Heart left ventricle (tissue), 16 donors: ENCODE measurements at places on chromosomes 2 and 18. TPM values are rescaled to one million over a fixed set of nuclear protein-coding genes. Genes with fewer than 3 reads are reported as not detected.

The PDCD1 gene
- total RNA-seq: 1.3 TPM

DNA sequence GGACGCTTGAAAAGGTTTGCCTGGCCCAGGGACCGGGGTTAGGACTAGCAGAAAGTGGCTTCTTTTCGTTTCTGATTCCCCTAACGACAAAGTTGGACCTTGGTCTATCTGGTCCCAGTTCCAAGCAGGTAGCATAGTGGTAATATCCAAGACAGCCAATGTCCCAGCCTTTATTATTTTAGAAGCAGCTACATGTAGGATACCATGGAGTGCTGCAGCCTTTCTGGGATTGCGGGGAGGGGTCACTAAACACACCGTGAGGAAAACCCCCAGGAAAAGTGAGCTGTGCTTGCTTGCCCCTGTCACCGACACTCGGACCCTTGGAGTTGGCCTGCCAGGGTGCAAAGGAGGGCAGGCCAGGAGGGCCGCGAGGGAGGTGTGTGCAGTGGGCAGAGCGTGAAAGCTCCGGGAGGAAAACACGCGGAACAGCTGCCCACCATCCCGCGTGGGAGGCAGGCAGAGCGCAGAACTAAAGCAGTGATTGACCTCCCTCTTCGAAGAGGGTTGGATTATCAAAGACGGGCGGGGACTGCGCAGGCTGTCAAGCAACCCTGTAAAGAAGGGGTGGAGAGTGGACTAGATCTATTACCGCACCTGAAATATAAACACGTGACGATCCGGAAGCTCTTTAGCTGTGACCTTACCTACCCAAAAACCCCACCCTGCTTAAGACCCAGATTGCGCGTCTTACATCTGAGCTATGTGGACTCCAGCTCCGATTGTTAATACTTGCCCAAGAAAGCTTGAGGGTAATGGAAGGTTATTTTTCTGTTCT is 624 bp upstream of the MAP4K3 start:
- H3K4me3 ChIP-seq: peak overlapping the region; percentile 83
- peaks cover 22% of the 10 kb centered on the region for H3K4me1 ChIP-seq
- peak; percentile 67 for DNase-seq
- peak overlapping the region; percentile 94 for H3K27ac ChIP-seq

DNA sequence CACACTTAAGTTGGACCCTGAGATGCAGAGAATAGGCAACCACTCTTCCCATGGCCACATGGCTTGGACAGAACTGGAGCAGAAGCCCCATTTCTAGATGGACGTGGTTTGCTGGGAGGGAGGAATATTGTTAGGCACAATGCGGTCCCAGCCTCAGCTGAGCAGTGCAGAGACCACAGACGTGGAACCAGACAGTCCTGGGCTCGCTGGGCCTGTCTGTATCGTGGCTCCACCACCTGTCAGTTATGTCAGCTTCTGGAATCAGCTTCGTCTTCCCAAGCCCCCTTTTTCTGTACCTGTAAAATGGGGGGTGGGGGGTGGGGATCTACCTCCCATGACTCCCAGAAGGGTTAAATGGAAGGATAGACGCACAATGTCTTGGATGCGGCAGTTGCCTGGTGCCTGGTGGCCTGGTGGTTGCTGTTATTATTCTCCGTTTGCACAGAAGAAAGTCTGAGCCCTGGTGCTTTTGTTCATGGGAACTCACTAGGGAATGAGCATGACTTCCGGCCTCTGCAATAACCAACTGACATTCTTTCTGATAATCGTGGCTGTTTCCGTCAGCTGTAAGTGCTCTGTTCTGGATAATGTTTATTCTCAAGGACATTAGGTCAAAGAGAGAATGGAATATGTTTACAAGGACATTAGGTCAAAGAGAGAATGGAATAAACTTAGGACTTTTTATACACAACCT is 31.4 kb downstream of the COLEC11 start:
- no peak overlapping the region for H3K4me3 ChIP-seq
- H3K36me3 ChIP-seq: no peaks in the 10 kb centered on the region
- DNase-seq: no peak
- H3K4me1 ChIP-seq: peaks cover 15% of the 10 kb centered on the region
- H3K27ac ChIP-seq: peak overlapping the region; percentile 74
- no peaks in the 10 kb centered on the region for H3K27me3 ChIP-seq

- no peak overlapping the region for H3K4me3 ChIP-seq
- no peaks in the 10 kb centered on the region for H3K27me3 ChIP-seq
- H3K27ac ChIP-seq: no peak overlapping the region
- H3K4me1 ChIP-seq: no peaks in the 10 kb centered on the region
These were observed 191.6 kb downstream of the AGPS start for GRCh38 chr2:177584030-177584692.

DNA sequence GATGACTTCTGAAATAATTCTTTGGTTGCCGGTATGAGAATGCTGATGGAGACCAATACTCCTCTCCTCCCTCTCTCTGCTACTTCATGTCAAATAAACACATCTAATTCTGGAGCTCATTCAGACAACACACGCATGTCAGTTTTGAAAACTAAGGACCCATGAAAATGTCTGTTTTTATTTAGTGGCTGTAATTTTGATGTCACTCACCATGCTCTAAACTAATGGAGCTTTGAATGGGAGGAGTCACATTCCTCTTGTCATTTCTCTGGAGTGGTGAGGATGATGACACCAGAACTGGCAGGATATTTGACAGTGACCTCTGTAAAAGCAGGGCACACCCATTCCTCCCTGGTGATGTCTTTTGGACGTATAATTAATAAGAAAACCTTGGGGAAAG is 163.0 kb downstream of the PHLPP1 start:
- no peaks in the 10 kb centered on the region for H3K36me3 ChIP-seq
- no peak overlapping the region for H3K27ac ChIP-seq
- peaks cover 27% of the 10 kb centered on the region for H3K4me1 ChIP-seq

DNA sequence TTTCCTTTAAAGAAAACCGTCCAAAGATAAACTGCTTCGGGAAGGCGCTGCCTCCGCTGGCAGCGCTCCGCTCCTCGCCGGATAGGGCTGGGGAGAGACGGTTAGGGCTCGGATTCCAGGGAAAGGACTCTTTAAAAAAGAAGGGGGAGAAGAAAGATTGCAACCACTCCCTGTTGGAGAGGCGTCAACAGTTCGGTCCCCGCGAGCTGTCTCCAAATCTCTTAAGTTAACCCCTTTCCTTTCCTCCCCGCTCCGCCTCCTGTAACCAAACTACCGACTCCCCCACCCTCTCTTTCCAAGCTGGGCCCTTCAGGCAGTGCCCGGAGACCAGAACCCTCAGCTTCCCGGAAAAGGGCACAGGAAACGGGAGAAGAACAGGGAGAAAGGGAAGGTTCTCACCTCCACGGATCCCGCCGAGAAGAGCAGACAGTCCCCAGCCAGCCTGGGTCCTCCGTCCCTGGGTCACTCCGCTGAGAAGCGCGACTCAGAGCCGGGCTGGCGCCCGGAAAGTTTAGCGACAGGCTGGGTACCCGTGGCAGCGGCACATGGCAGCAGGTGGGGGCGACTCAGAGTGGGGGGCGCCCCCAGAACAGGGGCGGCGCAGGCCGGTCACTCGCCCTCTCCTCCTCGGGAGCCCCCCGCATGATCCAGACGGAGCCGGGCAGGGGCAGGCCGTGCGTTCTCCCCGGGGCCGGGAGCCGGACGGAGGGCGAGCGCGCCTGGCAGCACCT is 675 bp downstream of the FZD5 start:
- peak overlapping the region; percentile 78 for H3K4me3 ChIP-seq
- H3K27me3 ChIP-seq: no peaks in the 10 kb centered on the region
- H3K4me1 ChIP-seq: peaks cover 15% of the 10 kb centered on the region
- H3K36me3 ChIP-seq: no peaks in the 10 kb centered on the region
- peak overlapping the region; percentile 22 for H3K27ac ChIP-seq

DNA sequence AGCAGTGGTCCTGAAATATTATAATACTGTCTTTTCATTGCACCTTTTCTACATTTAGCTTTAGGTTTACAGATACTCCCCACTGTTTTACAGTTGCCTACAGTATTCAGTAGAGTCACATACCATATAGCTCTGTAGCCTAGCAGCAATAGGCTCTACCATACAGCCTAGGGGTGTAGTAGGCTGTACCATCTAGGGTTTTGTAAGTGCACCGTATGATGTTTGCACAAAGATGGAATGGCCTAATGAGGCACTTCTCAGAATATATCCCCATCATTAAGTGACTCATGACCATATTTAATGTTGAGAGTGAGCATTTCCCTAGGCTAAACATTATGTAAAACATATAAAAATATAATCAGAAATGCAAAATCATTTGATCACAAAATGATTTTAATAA is 511.3 kb upstream of the RAB12 start:
- no peaks in the 10 kb centered on the region for H3K27me3 ChIP-seq
- no peak for DNase-seq
- H3K4me1 ChIP-seq: no peaks in the 10 kb centered on the region
- H3K4me3 ChIP-seq: no peak overlapping the region
- no peak overlapping the region for H3K27ac ChIP-seq
- no peaks in the 10 kb centered on the region for H3K36me3 ChIP-seq

The NT5C1B gene
- not detected for total RNA-seq

The LYG2 gene
- not detected for total RNA-seq

The PXDN gene
- 83.7 TPM for total RNA-seq

GRCh38 chr2:236608188-236608525 is 38.5 kb downstream of the ACKR3 start:
- no peak overlapping the region for H3K4me3 ChIP-seq
- no peaks in the 10 kb centered on the region for H3K27me3 ChIP-seq
- peaks cover 10% of the 10 kb centered on the region for H3K4me1 ChIP-seq
- no peak overlapping the region for H3K27ac ChIP-seq

The ITPRIPL1 gene
- total RNA-seq: 1.5 TPM

GRCh38 chr2:182565911-182566567 is 139.2 kb upstream of the PDE1A start:
- H3K27me3 ChIP-seq: no peaks in the 10 kb centered on the region
- DNase-seq: no peak
- H3K27ac ChIP-seq: no peak overlapping the region
- no peaks in the 10 kb centered on the region for H3K36me3 ChIP-seq
- H3K4me1 ChIP-seq: no peaks in the 10 kb centered on the region

GRCh38 chr2:12106440-12107080 is 360.1 kb downstream of the LPIN1 start:
- DNase-seq: peak; percentile 89
- H3K36me3 ChIP-seq: no peaks in the 10 kb centered on the region
- H3K27me3 ChIP-seq: no peaks in the 10 kb centered on the region
- no peak overlapping the region for H3K4me3 ChIP-seq

DNA sequence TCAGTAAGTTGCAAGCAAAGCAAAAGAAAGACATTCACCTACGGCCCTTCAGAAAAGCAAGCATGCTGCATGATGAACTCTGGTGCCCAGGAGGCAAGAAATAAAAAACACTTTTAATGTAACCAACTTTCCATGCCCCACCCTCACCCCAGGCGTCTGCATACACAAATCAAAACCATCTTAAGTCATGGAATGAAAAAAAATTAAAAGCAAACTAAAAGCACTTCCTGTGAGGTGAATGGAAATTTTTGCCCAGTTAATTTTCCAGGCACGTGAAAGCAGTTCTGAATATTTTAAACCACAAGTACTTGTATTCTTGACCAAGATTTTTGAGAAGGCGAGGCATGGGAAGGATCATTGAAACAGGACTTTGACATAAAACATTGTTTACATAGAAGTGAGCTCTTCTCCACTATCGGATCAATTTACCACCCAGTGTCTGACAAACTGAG is 2.5 kb upstream of the ICOS start:
- no peaks in the 10 kb centered on the region for H3K36me3 ChIP-seq
- H3K27ac ChIP-seq: no peak overlapping the region
- DNase-seq: no peak
- H3K4me3 ChIP-seq: no peak overlapping the region
- no peaks in the 10 kb centered on the region for H3K4me1 ChIP-seq
